Small intestine (tissue), 16 donors: ENCODE measurements at places on chromosomes 7 and 10. TPM values are rescaled to one million over a fixed set of nuclear protein-coding genes. Genes with fewer than 3 reads are reported as not detected.

DNA sequence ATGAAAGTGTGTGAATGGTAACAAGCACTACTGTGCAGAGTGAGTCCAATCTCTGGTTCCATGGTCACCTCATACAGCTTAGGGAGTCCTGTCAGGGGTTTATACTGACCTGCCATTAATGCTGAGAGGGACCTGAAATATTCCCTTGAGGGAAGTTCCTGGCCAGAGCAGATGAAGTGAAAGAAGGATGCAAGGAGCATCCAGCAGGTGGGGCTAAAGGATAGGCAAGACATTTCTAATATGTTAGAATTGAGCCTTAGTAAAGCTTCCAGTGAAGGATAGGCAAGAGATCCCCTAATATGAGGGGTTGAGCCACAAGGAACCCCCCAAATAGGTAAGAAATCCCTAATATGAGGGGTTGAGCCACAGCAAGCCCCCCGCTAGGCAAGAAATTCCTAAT is 25.5 kb upstream of the FAM221A start:
- DNase-seq: peak; percentile 48

GRCh38 chr10:660413-660969 is 29.0 kb downstream of the DIP2C start:
- DNase-seq: peak; percentile 13

- no peak for DNase-seq
Observed at GRCh38 chr10:48423884-48424283, 117.4 kb downstream of the MAPK8 start.

- DNase-seq: no peak
Observed at GRCh38 chr7:151307536-151307935, 34.1 kb upstream of the NUB1 start.

GRCh38 chr10:102090772-102091171 is 25.6 kb downstream of the HPS6 start:
- no peak for DNase-seq

DNA sequence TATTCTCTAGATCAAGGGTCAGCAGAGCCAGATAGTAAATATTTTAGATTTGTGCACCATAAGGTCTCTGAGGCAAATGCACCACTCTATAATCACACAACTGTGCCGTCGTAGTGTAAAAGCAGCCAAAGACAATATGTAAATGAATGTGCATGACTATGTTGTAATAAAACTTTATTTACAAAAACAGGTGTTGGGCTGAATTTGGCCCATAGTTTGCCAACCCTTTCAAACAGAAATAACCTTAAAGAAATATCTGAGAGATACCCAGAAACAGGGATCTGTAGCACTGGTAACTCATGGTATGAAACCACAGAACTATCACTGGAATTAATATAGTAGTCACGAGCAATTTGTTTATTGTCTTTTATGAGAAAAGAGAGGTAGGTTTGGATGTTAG is 86.0 kb downstream of the ARID5B start:
- DNase-seq: no peak

GRCh38 chr10:7233259-7233991 is 177.4 kb downstream of the SFMBT2 start:
- DNase-seq: no peak

GRCh38 chr10:43616697-43617370 is 10.6 kb downstream of the ZNF485 start:
- no peak for DNase-seq

DNA sequence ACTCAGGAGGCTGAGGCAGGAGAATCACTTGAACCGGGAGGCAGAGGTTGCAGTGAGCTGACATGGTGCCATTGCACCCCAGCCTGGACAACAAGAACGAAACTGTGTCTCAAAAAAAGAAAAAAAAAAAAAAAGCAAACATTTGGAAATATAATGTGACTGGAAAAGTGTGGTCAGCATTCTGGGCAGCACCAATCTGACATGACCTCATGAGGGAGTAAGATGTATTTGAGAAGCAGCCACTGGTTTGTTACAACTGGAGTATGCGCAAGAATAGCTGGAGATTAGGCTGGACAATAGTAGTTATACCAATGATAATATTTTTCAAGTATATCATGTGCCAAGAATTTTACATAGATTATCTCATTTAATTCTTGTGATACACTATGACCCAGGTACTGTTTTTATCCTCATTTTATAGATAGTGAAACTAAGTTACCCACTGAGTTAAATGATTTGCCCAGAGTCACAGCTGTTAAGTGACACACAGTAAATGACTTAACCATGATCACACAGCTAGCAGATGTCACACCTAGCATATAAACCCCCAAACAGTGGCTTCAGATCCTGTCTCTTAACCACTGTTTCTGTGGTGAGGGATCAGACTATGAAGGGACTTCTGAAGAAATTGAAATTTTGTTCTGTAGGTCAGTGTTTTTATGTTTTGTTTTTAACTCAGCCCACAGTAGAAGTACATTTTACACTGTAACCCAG is 11.1 kb downstream of the MCU start:
- DNase-seq: peak; percentile 29

- DNase-seq: no peak
Observed at GRCh38 chr7:106218546-106218945, 66.2 kb downstream of the NAMPT start.

DNA sequence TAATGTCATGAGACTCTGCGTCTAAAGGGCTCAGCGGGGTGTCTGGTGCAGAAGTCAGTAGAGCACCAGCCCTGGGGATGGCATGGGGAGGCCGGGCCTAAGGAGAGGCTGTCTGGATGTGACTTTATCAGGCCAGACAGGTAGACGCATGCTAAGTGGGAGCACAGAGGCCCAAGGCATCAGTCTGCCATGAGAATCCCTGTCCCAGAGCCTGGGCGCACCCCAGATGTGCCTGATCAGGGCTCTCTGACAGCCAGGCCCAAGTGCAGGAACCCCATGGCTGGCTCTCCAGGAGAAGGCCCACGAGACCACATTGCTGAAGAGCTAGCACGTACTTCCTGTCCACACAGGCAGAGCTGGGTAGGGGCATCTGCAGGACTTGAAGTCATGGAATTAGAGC is 48.0 kb upstream of the CPXM2 start:
- no peak for DNase-seq

GRCh38 chr10:98921316-98921715 is 314.3 kb downstream of the HPSE2 start:
- DNase-seq: no peak

- no peak for DNase-seq
Observed at GRCh38 chr10:91589015-91589657, 43.7 kb downstream of the PPP1R3C start.

DNA sequence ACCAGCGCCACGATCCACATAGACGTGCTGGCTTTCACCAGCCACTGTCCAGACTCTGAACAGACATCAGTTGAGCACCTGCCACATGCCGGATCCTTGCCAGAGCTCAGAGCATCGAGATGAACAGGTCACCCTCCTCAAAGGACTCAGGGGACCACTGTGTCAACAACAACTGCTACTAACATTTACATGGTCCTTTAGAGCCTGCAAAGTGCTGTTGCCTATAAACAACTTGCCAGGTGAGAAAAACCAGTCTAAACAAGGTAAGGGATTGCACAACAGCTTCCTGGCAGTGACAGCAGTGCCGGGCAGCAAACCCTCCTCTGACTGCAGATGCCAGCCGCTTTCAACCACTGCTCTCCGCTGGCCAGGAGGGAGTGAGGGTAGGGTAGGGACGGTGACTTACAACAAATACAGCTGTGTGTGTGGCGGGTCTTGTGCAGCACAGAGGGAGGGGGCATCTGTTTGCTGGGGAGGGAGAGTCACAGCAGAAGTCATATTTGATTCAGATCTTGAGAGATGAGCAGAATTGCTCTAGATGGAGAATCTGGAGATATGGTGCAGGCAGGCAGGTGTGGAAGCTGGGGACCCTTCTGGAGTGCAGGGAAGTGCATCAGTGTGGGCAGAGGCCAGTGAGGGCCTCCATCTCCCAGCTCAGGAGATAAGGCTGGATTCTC is 32.8 kb upstream of the RHEB start:
- peak; percentile 38 for DNase-seq

DNA sequence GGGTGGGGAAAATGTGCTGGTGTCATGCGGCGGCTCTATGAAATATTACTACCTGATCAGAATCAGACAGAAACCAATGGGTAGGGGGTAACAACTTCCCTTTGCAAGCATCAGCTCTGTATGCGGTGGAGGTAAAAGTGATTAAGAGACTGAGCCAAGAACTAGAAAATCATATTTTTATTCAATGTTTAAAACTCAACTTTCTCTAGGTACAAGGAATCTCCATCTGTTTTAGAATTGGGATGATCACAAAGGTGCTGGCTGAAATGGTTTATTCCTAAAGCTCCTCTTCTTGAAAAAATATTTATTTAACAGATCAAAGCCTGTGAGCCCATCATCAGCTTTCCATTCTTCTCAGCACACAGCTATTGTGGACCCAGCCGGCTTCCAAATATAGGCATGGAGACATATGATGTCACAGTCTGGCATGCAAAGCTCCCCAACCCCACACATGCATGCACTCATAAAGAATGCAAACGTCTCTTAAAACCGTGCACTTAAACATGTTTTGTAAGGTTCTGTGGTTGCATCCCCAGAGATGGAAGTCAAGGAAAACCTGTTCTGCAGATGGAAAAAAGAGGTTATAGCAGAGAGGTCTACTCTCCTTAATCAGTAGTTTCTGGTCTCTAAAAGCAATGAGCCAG is 126.0 kb downstream of the SKIDA1 start:
- no peak for DNase-seq

DNA sequence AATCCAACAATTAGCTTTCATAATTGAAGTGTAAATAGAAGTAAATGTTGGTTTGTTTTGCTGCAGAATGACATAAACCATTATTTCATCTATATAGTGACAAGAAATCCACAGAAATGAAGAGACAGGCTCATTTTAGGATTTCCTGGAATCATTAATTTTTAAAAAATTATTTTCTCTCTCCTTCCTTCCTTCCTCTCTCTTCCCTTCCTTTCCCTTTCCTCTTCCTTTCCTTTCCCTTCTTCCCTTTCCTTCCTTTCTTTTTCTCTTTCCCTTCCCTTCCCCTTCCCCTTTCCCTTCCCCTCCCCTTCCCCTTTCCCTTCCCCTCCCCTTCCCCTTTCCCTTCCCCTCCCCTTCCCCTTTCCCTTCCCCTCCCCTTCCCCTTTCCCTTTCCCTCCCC is 51.2 kb upstream of the KMT2C start:
- DNase-seq: no peak

PCBD1 gene
- polyA plus RNA-seq: 178 TPM

CCDC7 gene
- 0.54 TPM for polyA plus RNA-seq

OPN1SW gene
- not detected for polyA plus RNA-seq

ADAM8 gene
- 2.5 TPM for polyA plus RNA-seq

MARVELD1 gene
- polyA plus RNA-seq: 35.2 TPM

AGBL3 gene
- polyA plus RNA-seq: 3.8 TPM

MEOX2 gene
- polyA plus RNA-seq: 2.4 TPM

NRBF2 gene
- polyA plus RNA-seq: 40.0 TPM

MBL2 gene
- 0.01 TPM for polyA plus RNA-seq

OR6B1 gene
- polyA plus RNA-seq: not detected

PFKFB3 gene
- polyA plus RNA-seq: 5.5 TPM

RALA gene
- 56.2 TPM for polyA plus RNA-seq
